Stimulated activated CD4-positive, alpha-beta T cell treated with anti-CD3 and anti-CD28 coated beads, TNF-alpha, amount 100 ng/mL, for 48 hours (primary cell): ENCODE measurements at places on chromosomes 6 and 20.

GRCh38 chr20:35514371-35514932 lies 15.0 kb downstream of the C20orf173 start:
- DNase-seq = no peak

GRCh38 chr6:52908526-52908925 lies 972 bp downstream of the GSTA3 start:
- no peak for DNase-seq

DNA sequence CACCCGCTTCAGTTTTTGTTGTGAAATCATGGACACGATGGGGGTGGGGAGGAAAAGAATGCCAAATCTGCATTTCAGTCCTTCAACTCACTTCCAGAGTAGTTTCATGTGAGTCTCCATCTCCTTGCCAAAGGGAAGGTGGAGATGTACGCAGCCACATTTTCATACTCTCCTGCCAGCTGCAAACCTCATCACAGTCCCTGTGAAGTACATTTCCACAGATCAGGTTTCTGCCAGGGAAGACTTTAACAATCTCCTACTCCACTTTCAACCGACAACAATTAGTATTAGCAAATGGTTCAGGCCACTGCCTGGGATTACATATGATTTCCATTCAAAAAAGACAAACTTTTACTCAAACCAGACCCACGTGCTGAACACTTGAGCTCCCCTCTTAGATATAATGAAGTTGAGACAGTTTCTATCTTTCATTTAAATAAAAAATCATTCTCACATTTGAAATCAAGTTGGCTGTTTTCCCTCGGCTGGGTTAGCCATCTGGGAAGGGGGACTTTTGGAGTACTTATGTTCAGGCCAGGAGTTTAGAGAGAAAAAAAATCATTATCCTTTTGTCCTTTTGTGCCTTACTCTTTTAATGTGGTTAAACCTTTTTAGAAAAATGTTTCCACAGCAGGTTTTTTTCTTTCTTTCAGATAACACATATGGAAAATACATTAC lies 51.0 kb upstream of the CEP162 start:
- no peak for DNase-seq

DNA sequence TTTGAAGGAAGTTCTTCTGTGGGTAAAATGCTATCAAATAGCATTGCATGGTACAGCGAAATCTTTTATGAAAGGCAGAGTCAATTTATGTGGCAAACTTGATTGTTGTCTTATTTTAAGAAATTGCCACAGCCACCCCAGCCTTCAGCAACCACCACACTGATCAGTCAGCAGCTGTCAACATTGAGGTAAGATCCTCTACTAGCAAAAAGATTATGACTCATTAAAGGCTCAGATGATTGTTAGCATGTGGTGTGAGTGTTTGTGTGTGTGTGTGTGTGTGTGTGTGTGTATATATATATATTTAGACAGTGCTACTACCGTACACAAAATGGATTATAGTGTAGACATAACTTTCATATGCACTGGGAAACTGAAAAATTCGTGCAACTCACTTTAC lies 27.8 kb downstream of the LRRN4 start:
- DNase-seq = no peak

- DNase-seq = no peak
Observed at GRCh38 chr6:47009583-47009982, 32.5 kb downstream of the ADGRF1 start.

GRCh38 chr6:104784884-104785283 lies 74.8 kb downstream of the HACE1 start:
- no peak for DNase-seq

DNA sequence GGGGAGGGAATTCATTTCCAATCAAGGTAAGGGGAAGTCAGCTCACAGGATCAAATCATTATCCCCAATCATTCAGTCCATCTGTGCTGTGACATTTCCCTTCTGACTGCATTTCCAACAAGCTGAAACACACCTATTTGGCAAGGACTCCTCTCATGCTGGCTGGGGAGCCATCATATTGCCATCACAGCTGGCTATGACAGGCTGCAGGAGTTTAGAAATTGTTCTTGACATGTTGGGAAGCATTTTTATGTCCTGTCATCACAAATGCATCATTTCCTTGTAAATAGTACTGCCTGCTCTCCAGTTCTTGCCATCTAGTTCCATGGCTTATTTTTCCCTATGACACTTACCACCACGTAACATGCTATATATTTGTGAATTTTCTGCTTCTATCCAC lies 113.9 kb upstream of the TMEM170B start:
- no peak for DNase-seq
